Astrocyte of the cerebellum (primary cell): ENCODE measurements at places on chromosomes 2 and 18.

GRCh38 chr2:105042189-105042588, 4.3 kb downstream of the MRPS9 start:
- DNase-seq, result no peak

DNA sequence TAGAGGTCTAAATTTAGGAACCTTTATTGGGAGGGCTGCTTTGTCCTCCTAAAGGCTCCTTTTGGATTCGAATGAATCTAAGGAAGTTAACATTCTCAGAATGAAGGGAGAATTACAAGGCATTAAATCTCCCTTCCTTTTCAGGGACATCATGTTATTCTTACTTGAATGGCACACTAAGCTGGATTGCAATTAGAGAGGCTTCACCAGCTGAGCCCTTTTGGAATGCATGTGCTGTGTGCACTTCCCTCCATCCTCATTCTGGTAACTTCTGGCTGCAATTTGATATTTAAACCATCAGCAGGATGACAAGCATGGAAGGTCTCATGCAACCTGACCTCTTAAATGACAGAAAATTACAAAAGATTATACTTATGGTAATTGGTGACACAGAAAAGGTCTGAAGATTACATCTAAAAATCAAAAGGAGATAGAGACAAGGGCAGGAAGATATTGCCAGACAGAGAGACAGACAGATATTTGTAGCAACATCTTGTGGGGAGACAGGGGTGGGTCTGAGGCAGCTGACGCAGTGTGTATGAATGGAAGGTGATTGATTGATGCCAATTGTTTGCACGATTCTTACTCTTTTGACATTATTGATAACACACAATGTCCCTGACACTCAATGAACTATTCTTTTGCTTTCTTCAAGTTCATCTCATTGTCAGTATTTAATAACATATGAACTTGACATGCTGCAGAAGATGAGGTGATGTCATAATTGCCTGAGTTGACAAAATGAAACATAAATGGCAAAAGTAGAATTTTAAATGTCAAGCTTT, 570.8 kb upstream of the GYPC start:
- DNase-seq, result no peak

GRCh38 chr2:57452634-57453033, 594.0 kb upstream of the VRK2 start:
- DNase-seq, result no peak

GRCh38 chr18:11607906-11608305, 1.5 kb upstream of the SLC35G4 start:
- no peak for DNase-seq

DNA sequence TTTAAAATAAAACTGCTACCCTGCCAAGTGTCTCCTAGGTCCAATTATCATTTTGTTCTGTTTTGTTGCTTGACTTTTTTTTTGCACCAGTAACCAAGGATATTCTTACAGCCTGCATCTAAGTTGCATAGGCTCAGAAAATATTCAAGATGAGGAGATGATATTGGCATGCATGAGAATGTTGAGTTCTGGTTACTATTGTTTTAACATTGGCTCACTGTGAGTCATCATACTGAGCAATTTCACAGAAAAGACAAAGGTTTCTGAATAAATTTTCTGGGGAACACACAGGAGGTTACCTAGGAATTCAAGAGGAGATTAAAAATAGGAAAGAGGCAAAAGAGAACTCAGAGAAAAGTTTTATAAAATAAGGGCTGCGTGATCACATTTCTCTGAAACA, 84.8 kb upstream of the POU3F3 start:
- peak; percentile 93 for DNase-seq

GRCh38 chr2:15634846-15635490, 43.3 kb downstream of the DDX1 start:
- DNase-seq, result no peak

DNA sequence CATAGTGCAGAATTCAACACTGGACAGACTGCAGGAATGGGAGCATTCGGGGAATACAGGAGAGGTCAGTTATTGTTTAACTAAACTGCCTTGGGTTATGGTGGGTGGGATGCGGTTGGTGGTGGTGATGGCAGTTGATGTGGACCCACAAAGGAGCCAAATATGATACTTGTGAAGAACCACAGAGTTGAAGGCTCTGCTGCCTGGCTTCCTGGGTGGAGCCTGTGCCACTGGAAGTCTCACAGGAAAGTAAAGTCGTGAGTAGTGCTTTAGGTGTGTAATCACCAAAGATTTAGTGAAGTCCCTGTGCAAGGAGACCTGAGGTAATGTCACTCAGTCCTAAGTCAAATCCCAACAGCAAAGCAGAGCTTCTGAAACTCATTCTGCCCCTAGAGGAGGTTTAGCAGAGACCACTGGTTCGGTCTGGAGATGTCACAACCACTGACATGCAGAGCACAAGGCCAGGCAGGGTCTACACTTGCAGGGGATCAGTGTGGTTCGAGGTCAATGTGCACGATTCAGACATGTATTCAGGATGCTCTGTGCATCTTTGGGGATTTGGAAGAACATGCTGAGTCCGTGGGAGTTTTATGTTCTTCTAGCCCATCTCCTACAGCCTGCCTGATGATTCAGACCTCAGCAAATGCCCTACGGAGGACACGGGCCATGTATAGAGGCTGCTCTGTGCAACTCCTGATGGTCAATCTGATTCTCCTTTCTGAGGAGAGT, 1150.9 kb downstream of the RPIA start:
- no peak for DNase-seq

DNA sequence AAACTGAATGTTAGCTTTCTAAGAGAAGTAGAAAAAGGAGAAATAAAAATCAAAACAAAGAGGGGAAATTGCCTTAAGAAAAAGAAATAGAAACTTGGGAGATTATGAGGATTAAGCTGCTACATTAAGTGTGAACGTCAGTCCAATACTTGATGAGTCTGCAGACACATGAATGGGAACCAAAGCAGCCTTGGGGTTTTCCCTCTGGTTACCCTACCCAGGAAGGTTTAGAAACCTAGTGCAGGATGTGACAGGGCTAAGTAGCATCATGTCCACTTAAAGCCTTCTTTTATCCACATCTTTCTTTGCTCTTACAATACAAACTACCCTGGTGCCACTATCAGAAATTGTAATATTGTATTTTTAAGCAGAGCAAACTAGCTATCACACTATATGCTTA, 22.3 kb downstream of the SLC35F5 start:
- no peak for DNase-seq
